ENCODE measurements at places on chromosomes 5 and 9.

DNA sequence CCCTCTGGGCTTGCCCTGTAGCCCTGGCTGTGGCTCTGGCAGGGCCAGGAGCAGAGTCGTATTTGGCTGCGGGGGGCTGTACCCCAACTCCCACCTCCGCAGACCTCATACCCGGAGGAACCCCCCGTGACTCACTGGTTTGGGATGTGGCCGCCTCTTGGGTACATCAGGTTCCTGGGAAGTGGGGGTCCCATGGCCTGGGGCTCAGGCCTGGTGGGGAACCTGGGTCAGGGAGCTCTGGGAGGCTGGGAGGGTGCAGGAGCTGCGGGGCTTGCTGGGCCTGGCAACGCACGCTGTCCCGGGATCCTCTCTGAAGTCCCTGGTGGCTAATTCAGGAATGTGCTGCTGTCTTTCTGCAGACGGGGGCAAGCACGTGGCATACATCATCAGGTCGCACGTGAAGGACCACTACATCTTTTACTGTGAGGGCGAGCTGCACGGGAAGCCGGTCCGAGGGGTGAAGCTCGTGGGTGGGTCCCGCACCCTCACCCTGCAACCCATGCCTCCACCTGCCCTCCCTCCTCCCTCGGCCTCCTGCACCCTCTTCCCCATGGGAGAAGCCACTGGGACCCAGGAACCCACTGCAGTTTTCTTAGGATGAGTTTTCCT lies 2.4 kb downstream of the LCN1 start:
- no peak for DNase-seq

- no peak for DNase-seq
These were observed 40.0 kb downstream of the PTGES start for GRCh38 chr9:129712634-129713401.

- no peak for DNase-seq
These were observed 370.2 kb downstream of the MTRR start for GRCh38 chr5:8239198-8239597.

GRCh38 chr9:1962122-1962521 lies 53.0 kb upstream of the SMARCA2 start:
- no peak for DNase-seq

- no peak for DNase-seq
These were observed 216.1 kb downstream of the NFIB start for GRCh38 chr9:14097666-14098415.

GRCh38 chr5:127820910-127821553 lies 117.8 kb downstream of the CCDC192 start:
- no peak for DNase-seq

- no peak for DNase-seq
These were observed 4.7 kb upstream of the SOWAHA start for GRCh38 chr5:132808448-132808847.

GRCh38 chr5:14166437-14166836 lies 23.3 kb downstream of the TRIO start:
- no peak for DNase-seq

DNA sequence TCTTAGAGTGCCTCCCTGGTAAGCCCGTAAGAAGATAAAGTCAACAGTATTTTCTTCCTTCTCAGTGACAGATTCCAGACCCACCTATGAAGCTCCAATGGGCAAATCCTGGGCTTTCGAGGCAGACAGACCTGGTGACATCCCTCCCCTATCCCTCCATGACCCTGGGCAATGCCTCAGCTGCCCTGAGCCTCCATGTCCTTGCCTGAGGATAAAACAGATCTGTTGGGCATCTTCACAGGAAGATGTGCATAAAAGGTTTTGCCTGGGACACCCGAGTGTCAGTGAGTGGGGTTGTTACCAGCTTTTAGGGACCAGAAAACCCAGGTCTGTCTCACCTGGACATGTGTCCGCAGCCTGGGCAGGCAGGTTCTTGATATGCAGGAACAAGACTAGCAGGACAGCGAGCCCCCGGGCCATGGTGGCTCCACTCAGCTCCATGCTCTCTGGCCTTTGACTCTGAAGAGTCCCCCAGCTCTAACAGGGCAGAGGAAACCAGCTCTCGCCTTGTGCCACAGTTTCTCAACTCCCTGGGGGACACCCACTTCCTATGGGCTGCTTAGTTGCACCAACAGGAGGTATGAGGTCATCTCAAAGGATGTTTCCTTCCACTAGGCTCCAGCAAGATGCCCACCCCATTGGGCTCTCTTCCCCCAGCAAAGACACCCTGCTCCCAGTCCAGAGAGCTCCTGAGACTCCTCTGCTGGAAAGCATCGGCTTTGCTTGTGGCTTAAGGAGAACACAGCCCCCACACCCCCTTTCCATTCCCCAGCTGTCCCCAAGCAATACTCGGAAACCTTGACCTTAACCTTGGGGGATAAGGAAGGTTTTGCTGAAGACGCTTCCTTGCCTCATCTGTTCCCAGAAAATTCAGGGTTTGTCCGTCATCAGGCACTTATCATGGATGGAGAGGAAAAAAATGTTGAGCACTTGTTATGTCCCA lies at the start of gene FCN1:
TSS of gene FCN1 (minus strand) at position 482 of the 943 bp plus-strand sequence. CDS start at position 441, 41 bp downstream.
- DNase-seq, result no peak

DNA sequence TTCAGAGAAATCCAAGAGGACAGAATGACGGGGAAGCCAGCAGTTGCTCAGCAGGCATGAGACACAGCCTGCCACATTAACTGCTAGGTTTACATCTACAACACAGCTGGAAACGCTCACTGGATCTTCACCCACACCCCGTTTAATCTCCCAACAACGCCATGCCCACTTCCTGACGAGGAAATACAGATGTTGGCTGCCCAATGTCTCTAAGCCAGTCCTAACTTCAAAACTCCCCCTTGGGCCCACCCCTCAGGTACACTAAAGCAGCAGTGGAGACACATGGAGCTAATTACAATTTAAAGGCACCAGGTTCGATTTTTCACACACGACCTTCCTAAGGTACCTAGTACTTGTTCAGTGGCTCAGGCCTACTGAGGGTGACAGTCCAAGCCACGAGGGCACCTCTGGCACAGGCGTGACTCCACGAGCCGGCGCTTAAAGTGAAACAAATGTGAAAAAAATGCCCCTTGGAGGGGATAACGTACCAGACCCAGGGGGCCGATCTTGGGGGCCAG lies 904 bp downstream of the RPL12 start:
- no peak for DNase-seq

- DNase-seq, result no peak
These were observed 21.0 kb upstream of the CDK7 start for GRCh38 chr5:69213513-69214215.

GRCh38 chr5:30525353-30525752 lies 668.1 kb upstream of the CDH6 start:
- DNase-seq, result no peak

- no peak for DNase-seq
These were observed 78.8 kb upstream of the IZUMO3 start for GRCh38 chr9:24624481-24624880.

- no peak for DNase-seq
These were observed 14.7 kb downstream of the DIAPH1 start for GRCh38 chr5:141603923-141604717.

- no peak for DNase-seq
These were observed 33.4 kb downstream of the GIN1 start for GRCh38 chr5:103086547-103086946.

GRCh38 chr9:126335837-126336735 lies 9.5 kb downstream of the MVB12B start:
- DNase-seq, result no peak

Data from stimulated activated CD4-positive, alpha-beta T cell treated with anti-CD3 and anti-CD28 coated beads, Interleukin-4, amount 100 ng/mL, for 48 hours (primary cell).